Activated CD4-positive, alpha-beta T cell treated with anti-CD3 and anti-CD28 coated beads for 4 hours (primary cell): ENCODE measurements at places on chromosomes 5 and 9.

GRCh38 chr9:99299211-99300102, 77.4 kb downstream of the SEC61B start:
- DNase-seq = no peak

DNA sequence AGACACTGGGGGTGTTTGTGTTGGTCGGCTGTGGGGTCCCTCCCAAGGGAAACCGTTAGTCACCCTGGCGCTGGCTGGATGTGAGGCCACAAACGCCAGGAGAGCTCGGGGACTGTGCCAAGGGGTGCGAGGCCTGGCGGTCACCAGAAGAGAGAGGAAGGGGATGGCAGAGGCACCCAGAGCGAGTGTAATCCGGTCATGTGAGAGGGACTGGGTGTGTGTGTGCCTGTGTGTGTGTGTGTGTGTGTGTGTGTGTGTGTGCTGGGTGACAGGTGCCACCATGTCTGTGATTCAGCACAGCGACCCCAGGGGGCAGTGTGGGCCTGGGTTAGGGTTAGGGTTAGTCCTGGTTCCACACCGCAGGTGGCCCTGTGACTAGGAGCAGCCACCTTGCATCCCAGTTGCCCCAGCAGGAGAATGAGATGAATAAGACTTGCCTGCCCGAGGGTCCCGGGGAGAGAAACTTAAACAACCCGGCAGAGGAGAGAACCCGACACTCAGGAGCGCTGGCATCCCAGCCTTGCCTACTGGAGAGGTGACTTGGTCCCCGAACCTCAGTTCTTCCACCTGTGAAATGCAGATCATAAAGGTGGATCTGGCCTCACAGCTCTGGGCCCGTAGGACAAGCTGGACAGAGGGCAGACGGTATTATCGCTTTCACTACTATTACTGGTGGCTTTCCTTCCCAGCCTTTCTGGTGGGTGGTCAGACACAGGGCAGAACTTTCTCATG, 1.4 kb upstream of the ADAMTSL2 start:
- peak; percentile 73 for DNase-seq

GRCh38 chr9:108339251-108339650, 516.5 kb downstream of the ACTL7B start:
- no peak for DNase-seq

GRCh38 chr9:74125941-74126340, 371.2 kb upstream of the RORB start:
- DNase-seq = no peak

GRCh38 chr9:4463824-4464223, 26.4 kb upstream of the SLC1A1 start:
- DNase-seq = no peak

GRCh38 chr5:146399481-146399880, 47.7 kb upstream of the TCERG1 start:
- DNase-seq = no peak

DNA sequence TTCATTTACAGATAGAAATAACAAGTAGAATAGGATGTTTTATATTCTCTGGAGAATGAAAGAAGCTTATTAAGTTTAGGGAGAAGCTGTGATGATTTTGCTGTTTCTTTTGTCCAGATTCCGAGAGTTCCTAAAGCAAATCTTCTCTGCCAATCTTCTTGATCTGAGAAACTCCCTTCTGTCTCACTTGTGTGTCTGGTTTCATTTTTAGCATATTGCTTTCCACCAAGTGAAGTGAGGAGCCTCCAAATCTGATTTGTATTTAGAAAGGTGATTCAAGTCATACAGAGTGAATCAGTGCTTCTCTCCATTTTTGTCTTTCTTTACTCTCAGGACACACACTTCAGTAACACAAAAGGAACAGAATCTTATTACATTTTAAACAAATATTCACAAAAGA, 48.4 kb downstream of the STX17 start:
- no peak for DNase-seq

DNA sequence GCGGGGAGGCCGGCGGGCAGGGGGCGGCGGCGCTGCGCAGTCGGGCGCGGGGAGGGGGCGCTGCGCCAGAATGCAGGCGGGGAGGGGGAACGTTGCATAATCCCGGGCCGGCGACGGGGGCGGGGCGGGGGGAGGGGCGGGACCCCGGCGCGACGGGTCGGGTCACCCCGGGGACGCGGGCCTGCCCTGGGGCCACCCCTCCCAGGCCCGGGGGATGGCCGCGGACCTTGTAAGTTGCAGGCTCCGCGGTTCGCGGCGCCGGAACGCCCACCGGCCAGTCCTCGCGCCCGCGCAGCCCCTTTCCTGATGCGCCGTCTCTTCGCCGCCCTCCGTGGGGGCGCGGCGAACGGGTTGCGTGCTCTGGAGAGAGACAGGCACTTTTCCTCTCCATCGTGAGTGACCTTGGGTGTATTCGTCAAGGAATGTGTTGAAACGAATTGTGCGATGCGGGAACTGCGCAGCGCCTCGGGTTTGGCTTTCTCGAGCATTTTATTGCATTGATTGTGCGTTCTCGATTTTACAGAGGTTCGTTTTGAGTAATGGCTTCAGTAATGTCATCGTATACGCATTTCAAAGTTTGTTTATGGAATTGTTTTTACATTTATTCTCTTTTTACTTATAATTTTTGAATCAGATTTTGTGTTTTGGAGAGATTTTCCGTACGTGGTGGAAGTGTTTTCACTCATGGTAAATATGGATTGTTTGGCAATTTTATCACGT, 802 bp downstream of the SPIN1 start:
- DNase-seq = peak; percentile 22

DNA sequence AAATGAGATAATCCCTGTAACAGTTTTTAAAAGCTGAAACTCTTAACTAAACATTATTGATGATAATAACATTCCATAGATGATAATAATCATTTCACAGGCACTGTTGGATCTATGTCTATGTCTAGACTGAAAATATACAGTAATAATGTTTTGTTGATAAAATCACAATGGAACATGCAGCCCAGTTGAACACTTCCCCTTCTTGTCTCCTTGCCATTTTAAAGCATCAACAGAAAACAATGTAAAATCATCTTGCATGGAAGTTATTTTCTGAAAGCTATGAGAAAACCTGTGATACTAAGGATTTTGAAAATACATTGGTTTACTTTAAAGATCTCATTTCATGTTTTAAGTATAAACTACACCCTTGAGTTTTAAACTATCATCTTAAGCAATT, 1.9 kb downstream of the GAPT start:
- no peak for DNase-seq

DNA sequence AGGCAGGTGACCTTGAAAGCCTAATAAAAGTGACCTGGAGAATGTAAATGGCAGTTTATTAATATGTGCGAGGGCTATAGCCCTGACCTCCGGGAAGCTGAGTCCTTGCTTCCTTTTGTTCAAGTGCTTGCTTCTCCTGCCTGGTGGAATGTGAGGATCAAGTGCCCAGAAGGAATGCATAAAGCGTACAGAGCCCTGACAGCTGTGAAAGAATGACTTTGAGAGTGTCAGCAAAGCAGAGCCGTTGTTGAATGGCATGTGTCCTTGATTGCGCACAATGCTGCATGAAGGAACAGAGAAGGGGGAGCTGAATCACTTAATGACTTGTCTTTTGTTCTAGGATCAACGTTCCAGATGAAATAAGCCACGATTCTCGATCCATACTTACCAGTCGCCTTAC, 133.0 kb downstream of the SLF1 start:
- DNase-seq = no peak

DNA sequence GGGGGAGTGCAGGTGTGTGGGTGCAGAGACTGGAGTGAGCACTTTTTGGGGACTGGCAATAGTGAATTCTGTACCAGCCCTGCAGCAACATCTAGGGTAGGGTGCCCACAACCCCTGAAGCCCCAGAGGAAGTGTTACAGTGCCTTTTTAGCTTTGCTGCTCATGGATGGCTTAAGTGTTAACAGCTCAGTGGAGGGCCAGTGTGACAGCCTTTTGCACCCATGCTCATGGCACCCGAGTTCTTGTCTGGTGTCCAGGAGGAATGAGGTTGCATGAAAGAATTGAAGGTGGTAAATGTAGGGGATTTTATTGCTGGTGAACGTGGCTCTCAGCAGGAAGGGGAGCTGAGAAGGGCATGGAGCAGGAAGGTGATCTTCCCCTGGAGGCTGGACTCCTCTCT, 107.3 kb downstream of the MRPL36 start:
- no peak for DNase-seq
